ENCODE measurements at places on chromosomes 2 and 18.
A peak's percentile ranks its signal among the peaks of the same experiment; 100 is the strongest.

- no peak for DNase-seq
Measured at GRCh38 chr2:217604527-217605194, 398.1 kb downstream of the TNS1 start.

DNA sequence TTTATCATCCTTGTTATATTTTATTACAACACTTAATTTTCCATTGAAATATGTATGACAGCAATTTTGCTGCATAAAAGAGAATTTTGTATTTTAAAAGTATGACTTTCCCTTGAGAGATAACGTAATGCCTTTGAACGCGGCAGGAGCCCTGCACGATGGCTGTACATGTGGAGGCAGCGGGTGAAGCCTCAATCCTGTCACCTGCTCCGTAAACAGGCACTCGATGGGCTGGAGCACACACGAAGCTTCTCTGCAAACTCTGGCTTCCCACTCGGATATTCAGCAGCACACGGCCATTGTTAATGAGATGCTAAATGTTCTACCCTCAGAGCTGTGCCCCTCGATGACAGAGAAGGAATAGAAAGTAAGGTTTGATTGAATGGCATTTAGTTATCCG is 184.4 kb downstream of the RTP5 start:
- DNase-seq = no peak

DNA sequence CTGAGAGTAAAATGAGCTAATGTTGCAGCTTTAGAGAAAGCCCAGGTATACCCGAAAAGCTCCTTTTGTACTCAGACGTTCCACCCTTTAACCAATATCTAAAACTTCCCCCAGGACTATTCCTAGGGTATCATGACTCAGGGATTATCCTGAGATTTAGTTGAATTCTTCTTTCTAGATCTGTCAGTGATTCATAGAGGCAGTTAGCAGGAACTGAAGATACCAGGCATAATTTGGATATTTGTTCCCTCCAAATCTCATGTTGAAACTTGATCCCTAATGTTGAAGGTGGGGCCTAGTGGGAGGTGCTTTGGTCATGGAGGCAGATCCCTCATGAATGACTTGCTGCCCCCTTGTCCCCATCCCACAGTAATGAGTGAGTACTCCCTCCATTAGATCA is 161.2 kb upstream of the LRP1B start:
- no peak for DNase-seq

- DNase-seq = peak; percentile 55
Measured at GRCh38 chr2:225177098-225177497, 134.8 kb upstream of the DOCK10 start.

GRCh38 chr2:37615804-37616676 is 55.4 kb downstream of the CDC42EP3 start:
- DNase-seq = no peak

GRCh38 chr2:181104512-181105115 is 124.2 kb downstream of the UBE2E3 start:
- peak; percentile 72 for DNase-seq

- peak; percentile 86 for DNase-seq
Measured at GRCh38 chr2:162233197-162233596, 10.0 kb downstream of the FAP start.

- DNase-seq = no peak
Measured at GRCh38 chr2:41989501-41990180, 58.2 kb upstream of the PKDCC start.

GRCh38 chr2:25707927-25708590 is 34.7 kb upstream of the DTNB start:
- no peak for DNase-seq

DNA sequence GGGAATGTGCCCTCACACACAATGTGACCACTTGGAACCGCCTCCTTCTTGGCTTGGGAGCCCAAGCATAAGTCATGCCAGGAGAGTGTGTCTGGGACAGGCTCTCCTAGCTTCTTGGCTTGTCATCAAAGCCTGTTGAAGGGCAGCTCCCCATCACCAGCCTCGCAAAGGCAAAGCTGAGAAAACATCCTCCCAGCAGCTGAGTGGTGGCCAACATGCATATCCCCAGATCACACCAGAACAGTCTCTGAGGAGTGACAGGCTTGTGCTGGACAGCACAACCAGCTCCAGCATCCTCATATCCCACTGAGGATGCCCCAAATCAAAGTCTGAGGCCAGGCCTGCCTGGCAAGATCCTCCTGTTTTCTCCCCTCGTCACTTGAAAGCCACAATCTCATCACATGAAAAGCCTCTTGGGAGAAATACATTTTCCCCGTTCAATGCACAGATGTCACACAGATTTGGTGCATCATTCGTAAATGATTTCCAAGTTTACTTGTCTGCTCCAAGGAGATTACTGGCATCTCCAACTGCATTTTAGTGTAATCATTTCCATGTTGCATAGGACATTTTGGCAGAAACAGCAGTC is 269.3 kb downstream of the TTC32 start:
- DNase-seq = no peak

DNA sequence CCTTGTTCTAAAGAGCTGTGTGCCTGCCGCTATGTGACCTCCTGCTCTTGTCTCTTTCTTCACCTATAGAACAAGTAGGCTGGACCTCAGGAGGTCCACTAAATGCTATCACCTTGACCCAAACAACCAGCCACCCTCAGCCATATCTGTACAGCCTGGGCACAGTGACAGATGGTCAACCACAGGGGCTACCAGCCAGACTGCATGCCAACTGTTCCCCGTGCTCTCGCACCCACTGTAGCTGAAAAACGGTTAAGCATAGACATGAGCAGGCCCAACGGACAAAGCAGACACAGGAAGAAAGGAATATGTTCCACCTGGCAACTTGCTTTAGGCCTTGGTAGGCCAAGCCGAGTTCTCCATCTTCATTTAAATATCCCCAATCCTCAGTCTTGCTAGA is 43.2 kb upstream of the ACAA2 start:
- DNase-seq = no peak

DNA sequence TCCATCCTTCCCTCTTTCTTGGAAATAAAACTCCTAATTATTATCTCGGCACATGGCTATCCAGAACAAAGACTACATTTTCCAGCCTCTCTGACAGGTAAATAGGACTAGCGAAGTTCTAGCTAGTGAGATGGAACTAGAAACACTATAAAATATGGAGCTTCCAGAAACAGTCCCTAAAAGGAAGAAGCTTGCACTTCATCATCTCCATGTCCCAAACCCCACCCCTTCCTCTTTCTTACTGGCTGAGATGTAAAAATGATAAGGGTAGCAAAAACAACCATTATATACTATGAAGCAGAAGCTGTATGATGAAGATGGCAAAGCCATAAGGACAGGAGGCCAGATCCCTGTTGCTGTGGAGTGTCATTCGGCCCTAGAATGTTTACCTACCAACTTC is 11.7 kb upstream of the ACTR2 start:
- no peak for DNase-seq

GRCh38 chr2:239734436-239735005 is 290.6 kb downstream of the NDUFA10 start:
- DNase-seq = no peak

- no peak for DNase-seq
Measured at GRCh38 chr2:2871480-2872308, 505.9 kb downstream of the EIPR1 start.

DNA sequence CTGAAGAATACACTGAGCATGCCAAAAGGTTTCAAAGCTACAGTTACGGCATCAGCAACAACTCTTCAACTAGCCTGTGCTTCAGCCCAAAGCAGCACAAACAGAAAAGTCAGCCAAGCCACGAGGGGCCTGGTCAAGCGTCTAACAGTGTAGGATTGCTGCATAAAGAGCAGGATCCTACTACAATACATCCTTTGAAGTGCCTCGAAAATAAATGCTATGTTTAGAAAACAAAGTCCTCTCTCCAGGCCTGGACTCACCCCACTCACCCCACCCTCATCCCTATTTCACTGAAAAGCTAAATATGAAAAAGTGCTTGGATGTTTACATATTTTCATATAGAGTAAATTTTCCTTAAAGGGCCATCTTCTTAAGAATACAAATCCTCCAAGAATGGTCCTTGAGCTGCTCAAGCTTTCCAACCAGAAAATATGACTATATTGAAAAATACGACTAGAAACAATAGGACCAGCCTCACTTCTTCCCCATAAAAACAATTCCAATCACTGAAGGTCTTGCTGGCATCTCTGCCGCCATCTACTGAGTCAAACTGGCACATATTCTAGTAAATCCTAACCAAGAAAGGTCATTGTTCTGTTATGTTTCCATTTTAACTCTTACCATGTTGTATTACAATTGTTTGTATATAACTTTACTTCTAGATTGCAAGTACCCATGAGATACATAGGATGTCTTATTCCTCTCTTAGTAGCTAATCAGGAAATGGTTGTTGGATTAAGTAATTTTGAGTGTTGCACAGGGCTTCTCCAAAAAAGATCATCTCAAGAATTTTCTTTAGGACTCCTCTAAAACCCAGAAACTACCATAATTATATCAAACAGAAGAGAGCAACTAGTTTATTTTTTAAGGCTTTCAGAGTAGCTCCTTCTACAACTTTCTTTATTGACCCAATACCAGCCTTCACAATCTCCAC is 63.6 kb downstream of the CLHC1 start:
- DNase-seq = peak; percentile 76

DNA sequence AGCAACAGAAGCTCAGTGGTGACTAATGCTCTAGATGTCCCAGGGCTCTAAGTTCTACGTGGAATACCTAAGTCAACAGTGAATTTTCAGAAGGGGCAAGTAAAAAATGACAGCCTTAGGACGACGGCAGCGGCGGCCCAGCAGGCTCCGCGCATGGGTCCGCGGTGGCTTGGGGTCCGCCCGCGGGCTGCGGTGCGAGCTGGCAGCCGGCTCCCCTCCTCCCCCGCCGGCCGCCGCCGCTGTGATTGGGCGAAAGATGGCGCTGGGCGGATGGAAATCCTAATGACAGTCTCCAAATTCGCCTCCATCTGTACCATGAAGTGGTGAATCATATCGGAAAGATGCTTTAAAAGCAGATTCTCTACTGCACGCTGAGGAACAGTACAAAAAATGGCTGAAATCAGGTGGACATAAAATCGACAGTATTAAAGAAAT is 74.7 kb downstream of the HNRNPLL start:
- DNase-seq = peak; percentile 72

- DNase-seq = no peak
Measured at GRCh38 chr2:120391911-120392665, 46.2 kb downstream of the INHBB start.

- DNase-seq = peak; percentile 82
Measured at GRCh38 chr2:100752628-100753333, 67.2 kb upstream of the NPAS2 start.

GRCh38 chr2:55518841-55519165 is 715 bp upstream of the CFAP36 start:
- no peak for DNase-seq

DNA sequence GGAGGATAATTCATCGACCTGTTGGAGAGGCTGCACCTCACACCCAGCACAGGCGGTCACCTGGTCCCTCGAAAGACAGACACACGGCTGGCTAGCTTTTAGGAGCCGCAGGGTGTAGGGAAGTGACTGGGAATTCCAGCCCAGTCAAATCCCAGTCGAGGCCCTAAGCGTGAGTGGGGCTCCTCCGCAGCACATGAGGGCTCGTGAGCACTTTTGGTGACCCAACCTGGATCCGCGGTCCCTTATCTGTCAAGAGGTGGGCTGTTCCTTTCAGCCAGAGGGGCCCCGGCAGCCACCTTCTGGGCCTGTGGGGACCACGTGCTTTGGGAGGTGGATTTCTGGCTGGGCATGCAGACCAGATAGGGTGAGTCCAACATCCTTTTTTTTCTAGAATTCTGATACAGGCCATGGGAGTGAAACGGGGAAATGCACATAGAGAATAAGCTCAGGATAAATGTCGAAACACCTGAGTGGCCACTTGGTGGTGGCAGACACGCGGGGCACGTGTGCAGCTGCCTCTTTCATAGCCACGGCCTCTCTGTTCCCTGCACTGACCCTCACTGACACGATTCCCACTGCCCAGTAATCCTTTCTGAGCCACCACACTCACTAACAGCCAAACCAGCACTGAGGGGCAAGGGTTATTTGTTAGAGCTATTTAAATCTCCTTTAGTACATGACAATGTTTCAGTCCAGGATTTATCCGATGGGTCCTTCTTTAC is 148.4 kb upstream of the PXDN start:
- no peak for DNase-seq

DNA sequence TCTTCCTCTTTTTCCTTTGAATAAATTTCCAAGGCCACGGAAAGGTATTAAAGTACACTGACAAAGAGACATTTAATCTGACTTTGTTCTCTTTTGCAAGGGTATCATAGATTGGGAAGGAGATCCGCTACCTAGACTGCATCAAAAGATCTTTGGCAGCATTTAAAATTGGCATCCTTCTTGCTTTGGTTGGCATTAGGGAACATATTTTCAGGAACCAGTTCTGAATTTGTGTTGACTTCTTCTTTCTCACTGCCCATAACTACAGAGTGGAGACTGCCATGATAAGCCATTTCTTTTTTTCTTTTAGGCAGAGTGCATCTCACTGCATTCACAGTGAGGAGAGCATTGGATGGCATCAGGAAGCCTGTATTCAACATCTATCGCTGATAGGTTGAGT is 83.4 kb downstream of the DOCK10 start:
- no peak for DNase-seq

- no peak for DNase-seq
Measured at GRCh38 chr2:81658227-81658626, 1353.7 kb upstream of the LRRTM1 start.

DNA sequence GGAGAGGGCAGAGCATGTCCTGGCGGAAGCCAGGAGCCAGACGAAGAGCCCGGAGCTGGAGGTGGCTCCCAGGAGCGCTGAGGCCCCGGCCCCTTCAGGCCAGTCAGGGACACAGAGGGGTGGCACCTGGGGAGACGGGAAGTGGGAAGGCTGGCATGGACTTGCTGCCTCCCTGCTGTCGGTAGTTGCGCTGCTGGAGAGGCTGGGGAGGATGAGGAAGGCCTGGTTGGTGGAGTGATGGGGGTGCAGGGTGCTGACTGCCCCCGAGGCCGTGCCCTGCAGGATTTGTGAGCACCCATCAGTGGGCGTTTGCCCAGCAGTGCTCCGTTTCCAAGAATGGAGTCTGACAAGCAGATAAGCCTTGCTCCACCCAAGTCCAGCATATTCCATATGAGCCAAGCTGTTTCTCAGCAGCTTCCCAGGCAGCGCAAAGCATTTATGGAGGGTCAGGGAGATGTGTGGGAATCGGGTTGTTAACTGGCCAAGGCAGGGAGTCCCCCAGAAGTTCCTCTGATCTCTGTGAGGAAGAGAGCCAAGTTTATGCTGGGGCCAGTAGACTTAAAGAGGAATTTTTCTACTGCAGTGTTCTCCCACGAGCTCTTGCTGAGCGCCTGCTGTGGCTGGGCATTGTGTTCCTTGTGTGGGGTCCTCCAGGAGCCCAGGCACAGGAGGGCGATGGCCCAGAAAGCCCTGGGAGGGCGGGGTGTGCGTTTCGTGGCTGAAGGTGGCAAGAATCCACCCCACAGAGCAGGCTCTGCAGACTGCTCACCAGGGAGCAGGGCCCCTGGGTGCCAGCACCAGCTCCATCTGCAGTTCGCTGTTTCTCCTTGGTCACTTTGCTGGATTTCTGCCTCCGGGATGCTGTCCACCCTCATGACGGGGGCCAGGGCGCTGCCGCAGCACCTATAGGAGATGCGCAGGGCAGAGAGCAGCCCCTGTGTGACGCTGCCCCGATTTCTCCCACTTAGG is 250.2 kb downstream of the ALPK2 start:
- DNase-seq = no peak
